ENCODE measurements at places on chromosomes 4 and X. TPM values are rescaled to one million over a fixed set of nuclear protein-coding genes. Genes with fewer than 3 reads are reported as not detected.
A peak's percentile ranks its signal among the peaks of the same experiment; 100 is the strongest.

DNA sequence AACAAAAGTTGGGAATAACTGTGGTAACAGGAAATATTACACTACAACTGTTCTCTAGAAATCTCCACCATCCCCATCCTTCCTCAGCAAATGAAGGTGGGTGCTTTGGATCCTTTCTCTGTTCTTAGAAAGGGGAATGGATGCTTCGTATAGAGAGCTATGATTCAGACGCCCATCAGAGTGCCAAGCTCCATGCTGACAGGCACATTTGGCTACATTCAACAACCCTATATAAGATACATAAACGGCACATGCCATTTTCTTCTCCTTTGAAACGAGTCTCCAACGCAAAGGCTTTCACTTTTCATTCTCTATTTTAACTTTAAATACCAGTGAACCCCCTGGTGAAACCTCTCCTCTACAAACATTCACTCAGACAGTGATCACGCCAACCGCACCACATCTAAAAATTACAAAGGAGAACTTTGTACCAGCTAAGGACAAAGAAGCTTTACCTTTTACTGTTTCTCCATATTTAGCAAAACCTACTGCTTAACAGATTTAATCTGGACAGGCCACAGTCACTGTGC, 172.5 kb downstream of the TSPAN5 start:
- no peak for DNase-seq
- H3K4me1 ChIP-seq: no peaks in the 10 kb centered on the region
- H3K27ac ChIP-seq: no peak overlapping the region
- H3K27me3 ChIP-seq: peaks cover 18% of the 10 kb centered on the region
- H3K36me3 ChIP-seq: no peaks in the 10 kb centered on the region
- no peak overlapping the region for H3K4me3 ChIP-seq

- H3K4me3 ChIP-seq: no peak overlapping the region
- no peaks in the 10 kb centered on the region for H3K27me3 ChIP-seq
- no peak for DNase-seq
- H3K36me3 ChIP-seq: no peaks in the 10 kb centered on the region
- no peak overlapping the region for H3K27ac ChIP-seq
These were observed 290.6 kb upstream of the SLIT2 start for GRCh38 chr4:19961091-19961490.

- peak; percentile 25 for DNase-seq
- peaks cover 96% of the 10 kb centered on the region for H3K36me3 ChIP-seq
- H3K27me3 ChIP-seq: no peaks in the 10 kb centered on the region
- no peaks in the 10 kb centered on the region for H3K4me1 ChIP-seq
- H3K27ac ChIP-seq: no peak overlapping the region
- no peak overlapping the region for H3K4me3 ChIP-seq
These were observed 18.0 kb downstream of the LYAR start for GRCh38 chr4:4271912-4272311.

- no peaks in the 10 kb centered on the region for H3K27me3 ChIP-seq
- H3K36me3 ChIP-seq: no peaks in the 10 kb centered on the region
- H3K4me1 ChIP-seq: no peaks in the 10 kb centered on the region
- no peak for DNase-seq
- no peak overlapping the region for H3K27ac ChIP-seq
These were observed 1.4 kb upstream of the GPR173 start for GRCh38 chrX:53047228-53047627.

DNA sequence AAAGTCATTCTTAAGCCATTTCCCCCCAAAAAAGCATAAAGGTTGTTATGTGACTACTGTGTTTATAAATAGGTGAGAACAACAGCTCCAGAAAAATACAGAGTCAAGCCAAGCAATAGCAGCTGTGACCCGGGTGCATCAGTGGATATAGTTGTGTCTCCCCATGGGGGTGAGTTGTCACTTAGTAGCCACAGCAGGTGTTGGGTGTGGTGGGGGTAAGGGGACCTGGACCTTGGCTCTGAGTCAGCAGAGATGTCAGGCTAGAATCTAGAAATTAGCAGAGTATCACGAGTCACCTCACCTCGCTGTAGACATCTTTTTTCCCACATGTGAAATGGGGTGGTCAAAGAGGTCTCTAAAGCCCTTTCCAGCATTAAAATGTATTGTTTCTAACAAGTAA, 42.4 kb downstream of the MOSPD2 start:
- peaks cover 45% of the 10 kb centered on the region for H3K36me3 ChIP-seq
- no peak overlapping the region for H3K27ac ChIP-seq
- H3K4me1 ChIP-seq: no peaks in the 10 kb centered on the region
- no peaks in the 10 kb centered on the region for H3K27me3 ChIP-seq
- H3K4me3 ChIP-seq: no peak overlapping the region

GRCh38 chr4:163757219-163757618, 262.7 kb downstream of the TMA16 start:
- no peaks in the 10 kb centered on the region for H3K27me3 ChIP-seq
- DNase-seq: no peak
- no peak overlapping the region for H3K27ac ChIP-seq

Gene CXCL8
- total RNA-seq: 3.3 TPM

- H3K36me3 ChIP-seq: no peaks in the 10 kb centered on the region
- H3K27me3 ChIP-seq: no peaks in the 10 kb centered on the region
- peak overlapping the region; percentile 58 for H3K27ac ChIP-seq
These were observed 108.3 kb upstream of the KLHL4 start for GRCh38 chrX:87409113-87409841.

GRCh38 chr4:89582756-89583505, 254.0 kb downstream of the SNCA start:
- no peaks in the 10 kb centered on the region for H3K36me3 ChIP-seq
- no peaks in the 10 kb centered on the region for H3K4me1 ChIP-seq
- H3K27me3 ChIP-seq: no peaks in the 10 kb centered on the region
- no peak overlapping the region for H3K4me3 ChIP-seq
- DNase-seq: no peak
- H3K27ac ChIP-seq: no peak overlapping the region

DNA sequence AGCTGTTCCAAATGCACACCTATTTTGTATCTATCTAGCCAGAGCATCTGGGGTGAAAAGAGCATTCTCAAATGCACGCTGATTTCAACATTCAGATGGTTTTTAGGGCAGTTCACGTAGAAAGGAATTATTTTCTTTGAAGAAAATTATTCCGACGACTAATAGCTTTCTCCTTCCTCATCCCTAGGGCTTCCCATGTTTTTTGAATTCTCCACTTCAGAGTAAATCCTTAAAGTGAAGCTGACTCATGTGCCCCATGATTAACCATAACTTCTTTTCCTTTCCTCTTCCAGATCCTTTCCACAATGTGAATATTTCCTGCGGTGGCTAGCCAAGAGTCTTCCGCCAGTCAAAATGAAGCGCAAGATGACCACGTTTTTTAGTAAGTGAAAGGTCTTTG, 86.7 kb upstream of the PDHA1 start:
- no peaks in the 10 kb centered on the region for H3K4me1 ChIP-seq
- no peaks in the 10 kb centered on the region for H3K36me3 ChIP-seq
- peaks cover 6% of the 10 kb centered on the region for H3K27me3 ChIP-seq

DNA sequence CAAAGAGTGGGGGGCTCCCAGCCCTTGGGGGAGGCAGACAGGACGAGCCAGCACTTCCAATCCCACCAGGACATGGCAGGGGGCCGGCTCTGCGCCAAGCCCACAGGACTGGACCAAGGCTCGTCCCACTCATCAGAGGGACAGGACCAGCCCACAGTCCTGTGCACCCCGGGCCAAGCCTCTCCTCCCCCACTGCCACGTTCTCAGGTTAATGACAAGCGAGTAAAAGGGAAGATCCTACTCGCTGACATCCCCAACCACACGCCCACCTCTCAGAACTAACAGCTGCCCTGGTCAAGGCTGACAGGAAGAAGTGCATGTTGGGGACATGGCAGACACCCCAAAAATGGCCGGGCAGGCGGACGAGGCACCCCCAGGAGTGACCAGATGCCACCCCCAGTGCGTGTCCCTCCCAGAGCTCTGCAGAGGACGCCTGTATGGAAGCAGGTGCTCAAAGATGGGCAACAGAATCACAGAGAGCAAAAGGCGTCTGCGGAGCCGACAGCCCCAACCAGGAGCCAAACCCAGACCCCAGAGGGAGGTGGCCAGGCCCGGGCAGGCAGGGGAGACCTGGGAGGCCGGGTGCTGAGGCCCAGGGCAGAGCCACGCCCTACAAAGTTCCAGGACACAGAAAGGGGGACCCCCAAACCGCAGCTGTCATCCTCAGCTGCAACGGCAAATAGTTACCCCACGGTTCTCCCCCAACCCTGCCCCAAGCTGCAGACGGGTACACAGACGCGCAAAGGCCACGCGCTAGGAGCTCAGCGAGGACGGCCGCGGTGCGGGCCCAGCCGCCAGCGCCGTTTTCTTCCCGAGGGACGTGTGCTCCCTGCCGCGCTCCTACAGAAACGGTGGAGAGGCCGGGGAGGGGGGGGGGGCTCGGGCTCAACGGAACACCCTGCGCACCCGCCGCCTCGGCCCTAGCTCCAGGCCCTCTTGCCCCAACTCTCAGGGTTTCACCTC, 1.7 kb downstream of the CTBP1 start:
- peak overlapping the region; percentile 86 for H3K27ac ChIP-seq
- H3K36me3 ChIP-seq: peaks cover 26% of the 10 kb centered on the region
- no peaks in the 10 kb centered on the region for H3K27me3 ChIP-seq
- peak; percentile 43 for DNase-seq
- H3K4me1 ChIP-seq: peaks cover 83% of the 10 kb centered on the region

GRCh38 chr4:62429297-62429696, 1229.2 kb downstream of the ADGRL3 start:
- DNase-seq: no peak
- H3K27me3 ChIP-seq: no peaks in the 10 kb centered on the region
- no peaks in the 10 kb centered on the region for H3K4me1 ChIP-seq

Gene PNMA5
- 0.20 TPM for total RNA-seq

Gene MAGEC1
- total RNA-seq: 37.0 TPM

Measured in K562 (cell line).